ENCODE measurements at places on chromosomes 5 and 9. TPM values are rescaled to one million over a fixed set of nuclear protein-coding genes. Genes with fewer than 3 reads are reported as not detected.

The LAMC3 gene
- 1.8 TPM for total RNA-seq

The NACC2 gene
- 11.7 TPM for total RNA-seq

The PCYOX1L gene
- total RNA-seq = 26.9 TPM

The C5orf58 gene
- not detected for total RNA-seq

- H3K27me3 ChIP-seq = no peaks in the 10 kb centered on the region
- H3K4me3 ChIP-seq = no peak overlapping the region
- no peak for DNase-seq
- H3K36me3 ChIP-seq = no peaks in the 10 kb centered on the region
Measured at GRCh38 chr5:62701036-62701435, 122.4 kb downstream of the LRRC70 start.

DNA sequence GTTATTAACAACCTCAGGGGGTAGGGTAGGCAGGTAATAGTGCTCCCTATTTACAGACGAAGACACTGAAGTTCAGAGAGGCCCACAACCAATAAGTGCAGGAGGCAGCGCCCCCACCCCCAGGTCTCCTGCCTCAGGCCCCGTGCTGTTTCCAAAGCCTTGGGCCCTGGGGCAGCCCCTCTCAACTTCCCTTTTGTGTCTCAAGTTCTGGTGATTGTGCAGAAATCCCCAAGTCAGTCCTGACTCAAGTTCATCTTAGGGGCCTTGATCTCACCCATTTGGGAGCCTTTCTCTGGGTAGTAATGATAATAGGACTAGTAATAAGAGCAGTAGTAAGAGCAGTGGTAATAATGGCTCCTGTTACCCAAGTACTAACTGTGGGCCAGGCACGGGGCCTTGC, 35.5 kb upstream of the ASS1 start:
- H3K27me3 ChIP-seq = no peaks in the 10 kb centered on the region
- no peak overlapping the region for H3K27ac ChIP-seq
- H3K36me3 ChIP-seq = no peaks in the 10 kb centered on the region
- no peaks in the 10 kb centered on the region for H3K4me1 ChIP-seq
- DNase-seq = no peak

All from T-cell (primary cell).